ENCODE measurements at places on chromosomes 6 and 20.

- DNase-seq = no peak
Observed at GRCh38 chr6:22036275-22036674, 260.6 kb downstream of the PRL start.

GRCh38 chr6:18047406-18047805 is 60.0 kb upstream of the KIF13A start:
- no peak for DNase-seq

- no peak for DNase-seq
Observed at GRCh38 chr20:24446811-24447210, 22.6 kb upstream of the SYNDIG1 start.

GRCh38 chr6:40604082-40604481 is 16.9 kb upstream of the LRFN2 start:
- DNase-seq = no peak

DNA sequence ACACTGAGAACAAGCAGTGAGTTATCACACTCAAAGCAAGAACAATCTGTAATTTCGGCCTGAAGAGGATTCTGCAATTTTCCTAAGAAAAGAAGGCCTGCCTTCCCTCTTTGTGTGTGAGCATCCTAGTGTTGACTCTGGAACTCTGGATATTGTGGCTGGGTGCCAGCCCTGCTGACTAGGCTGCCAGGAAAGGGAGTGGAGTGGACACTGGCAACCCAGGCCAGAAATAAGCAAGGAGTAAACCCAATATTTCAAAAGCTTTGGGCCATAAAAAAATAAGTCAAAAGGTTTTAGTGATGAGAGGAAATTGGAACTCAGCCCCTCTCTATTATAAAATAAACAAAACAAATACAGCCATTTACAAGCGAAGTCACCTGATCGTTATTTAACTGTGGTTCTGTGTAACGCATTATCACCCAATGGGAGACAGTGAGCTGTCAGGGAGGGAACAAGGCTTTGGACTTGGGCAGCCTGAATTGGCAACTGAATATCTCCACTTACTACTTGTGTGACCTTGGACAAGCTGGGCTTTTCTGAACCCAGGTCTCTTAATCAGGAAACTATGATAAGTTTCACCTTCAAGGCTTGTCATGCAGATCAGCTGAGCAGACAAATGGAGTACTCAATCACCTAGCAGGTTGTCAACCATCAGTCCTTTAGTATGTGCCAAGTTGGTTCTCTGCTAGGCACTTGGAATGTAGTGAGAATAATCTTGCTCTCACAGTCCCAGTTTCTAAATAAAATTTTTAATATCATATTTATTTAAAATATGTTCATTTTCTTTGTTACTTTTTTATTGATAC is 196.2 kb downstream of the PAX1 start:
- no peak for DNase-seq

- DNase-seq = no peak
Observed at GRCh38 chr6:14765106-14765505, 480.8 kb upstream of the JARID2 start.

GRCh38 chr6:160801418-160801817 is 99.4 kb downstream of the PLG start:
- no peak for DNase-seq

- DNase-seq = no peak
Observed at GRCh38 chr6:6723921-6724538, 135.5 kb downstream of the LY86 start.

GRCh38 chr20:48995589-48995988 is 50.5 kb upstream of the CSE1L start:
- peak; percentile 89 for DNase-seq

- no peak for DNase-seq
Observed at GRCh38 chr20:10910535-10911178, 236.9 kb upstream of the JAG1 start.

DNA sequence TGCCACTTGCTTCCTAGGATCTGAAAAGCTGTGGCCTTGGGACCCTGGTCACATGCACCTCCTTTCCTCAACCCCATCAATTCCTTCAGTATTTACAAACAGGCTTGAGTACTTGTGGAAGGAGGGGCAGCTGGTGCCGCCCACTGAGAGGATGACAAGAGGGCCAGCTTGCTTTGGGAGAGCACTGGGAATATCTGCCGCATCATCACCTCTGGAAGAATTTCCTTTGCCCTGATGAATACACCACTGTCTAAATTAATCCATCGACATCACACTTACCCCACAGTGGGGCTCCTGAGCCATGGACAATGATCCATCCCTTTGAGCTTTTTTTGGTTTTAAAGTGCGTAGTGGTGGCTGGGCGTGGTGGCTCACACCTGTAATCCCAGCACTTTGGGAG is 25.9 kb downstream of the TBC1D20 start:
- DNase-seq = no peak
